ENCODE measurements at places on chromosomes 12 and 14.

DNA sequence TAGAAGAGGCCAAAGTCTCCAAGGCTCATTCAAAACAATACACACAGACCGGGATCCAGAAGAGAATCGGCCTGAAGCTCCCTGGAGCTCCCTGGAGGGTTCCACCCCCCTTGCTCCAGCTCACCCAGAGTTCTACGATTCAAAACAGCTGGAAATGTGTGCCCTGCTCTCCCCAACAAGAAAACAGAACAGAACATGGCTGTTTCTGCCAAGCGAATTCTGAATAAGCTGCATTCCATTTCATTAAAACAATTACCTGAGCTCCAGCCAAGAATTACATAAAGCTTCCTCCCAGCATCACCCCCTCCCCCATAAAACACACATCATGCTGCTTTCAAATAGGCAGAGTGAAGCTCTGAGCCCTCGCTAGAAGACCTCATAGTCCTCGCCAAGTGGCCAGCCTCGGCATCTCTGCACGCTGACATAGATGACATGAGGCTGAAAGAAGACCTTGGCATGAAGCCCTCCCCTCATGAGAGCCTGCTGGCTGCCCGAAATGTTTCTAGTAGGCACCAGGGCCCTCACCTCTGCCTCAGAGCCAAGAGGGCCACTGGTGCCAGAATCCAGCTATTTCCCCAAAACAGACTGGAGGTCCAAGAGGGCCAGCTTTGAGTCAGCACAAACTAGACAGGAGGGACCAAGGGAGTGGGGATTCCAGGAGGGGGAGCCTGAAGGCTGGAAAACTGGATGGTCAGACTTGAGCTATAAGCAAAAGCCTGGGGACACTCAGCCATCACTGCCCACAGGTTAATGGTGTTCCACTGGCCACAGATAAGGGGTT lies 8.3 kb downstream of the PXN start:
- DNase-seq: no peak

GRCh38 chr12:116323406-116324386 lies 46.2 kb upstream of the MED13L start:
- no peak for DNase-seq

GRCh38 chr12:4806439-4807115 lies 86.4 kb downstream of the GALNT8 start:
- DNase-seq: no peak

DNA sequence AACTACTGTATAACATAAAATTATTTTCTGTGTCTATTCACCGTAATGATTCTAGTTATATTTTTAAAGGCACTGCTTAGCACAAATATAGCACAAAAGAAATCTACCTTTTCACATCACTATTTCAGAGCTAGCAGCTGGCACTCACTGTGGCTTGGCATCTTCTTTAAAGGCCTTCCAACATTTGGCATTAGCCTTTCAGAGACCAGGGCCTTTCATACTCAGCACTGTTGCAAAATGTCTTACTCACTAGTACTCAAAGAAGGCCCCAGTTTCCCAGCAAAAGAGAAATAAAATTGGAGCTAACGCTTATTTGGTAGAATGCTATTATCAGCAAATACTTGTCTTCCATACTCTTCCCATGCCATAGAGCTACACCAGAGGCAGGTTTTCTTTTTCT lies 238.4 kb downstream of the MED13L start:
- DNase-seq: no peak

DNA sequence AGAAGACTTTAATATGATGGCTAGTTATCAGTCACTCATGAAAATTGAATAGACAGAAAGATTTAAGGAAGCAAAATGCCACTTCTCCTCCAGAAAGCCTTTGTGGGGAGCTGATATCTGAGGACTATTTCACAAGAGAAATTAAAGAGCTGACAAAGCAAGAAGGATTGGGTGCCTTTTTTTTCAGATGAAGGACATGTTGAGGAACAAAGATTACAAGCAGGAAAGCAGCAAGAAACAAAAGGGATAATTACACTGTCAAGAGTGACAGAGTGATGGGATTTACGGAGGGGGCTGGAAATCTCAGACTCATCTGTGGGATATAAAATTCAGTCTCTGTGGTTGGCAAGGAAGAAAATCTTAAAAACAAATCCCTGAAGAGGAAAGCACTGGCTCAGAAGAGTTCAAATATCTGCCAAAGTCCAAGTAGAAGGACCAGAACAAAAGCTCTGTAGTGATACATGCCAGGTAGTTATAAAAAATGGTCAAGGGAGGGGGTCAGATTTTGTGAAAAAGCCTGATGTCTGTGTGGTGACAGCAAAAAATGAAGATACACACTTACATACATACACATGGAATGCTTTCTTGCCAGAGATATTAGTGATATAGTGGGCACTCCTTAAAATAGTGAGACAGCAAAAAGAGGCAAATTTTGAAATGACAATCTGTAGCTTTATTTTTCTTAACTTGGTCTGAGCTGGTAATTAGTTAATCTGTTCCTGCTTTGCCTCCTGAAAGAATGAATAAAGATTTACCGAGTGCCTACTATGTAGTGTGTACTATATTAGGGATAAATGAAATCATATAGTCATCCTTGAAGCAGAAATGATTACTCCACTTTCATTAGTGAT lies 62.9 kb downstream of the EPS8 start:
- DNase-seq: no peak

- no peak for DNase-seq
Measured at GRCh38 chr14:32434180-32434579, 105.1 kb downstream of the AKAP6 start.

GRCh38 chr12:4164559-4165558 lies 108.7 kb upstream of the CCND2 start:
- peak; percentile 63 for DNase-seq

DNA sequence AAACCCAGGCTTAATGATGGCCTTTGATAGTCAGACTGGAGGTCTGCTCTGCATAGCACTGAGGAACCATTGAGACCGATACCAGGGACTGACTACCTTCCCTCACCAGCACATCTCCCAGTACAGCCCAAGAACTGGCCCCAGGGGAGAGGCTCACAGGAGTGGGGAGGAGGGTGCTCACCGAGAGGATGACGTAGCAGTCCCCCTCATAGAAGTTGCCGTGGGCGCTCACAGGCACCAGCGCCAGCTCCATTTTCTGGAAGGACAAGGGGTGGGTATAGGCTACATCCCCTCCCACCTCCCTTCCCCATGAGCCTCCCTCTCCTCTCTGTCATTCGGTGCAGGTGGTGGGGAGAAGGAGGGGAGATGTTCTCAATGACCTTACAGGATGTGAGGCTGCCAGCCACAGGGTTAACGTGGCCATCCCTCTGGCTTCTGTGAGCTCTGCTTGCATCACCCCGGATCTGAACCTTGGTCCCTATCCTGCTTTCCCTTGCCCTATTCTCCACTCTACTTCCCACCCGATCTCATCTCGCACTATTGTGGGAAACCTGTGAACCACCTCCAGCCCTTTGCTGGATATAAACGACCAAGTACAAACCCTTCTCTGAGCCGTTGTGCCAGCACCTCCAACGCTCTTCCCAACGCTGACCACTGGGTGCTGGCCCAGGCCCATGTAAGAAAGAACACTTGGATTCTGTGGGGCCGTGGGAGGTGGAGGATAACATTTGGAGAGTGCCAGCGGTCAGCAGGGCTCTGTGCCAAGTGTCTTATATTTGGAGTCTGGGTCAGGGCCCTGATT lies 4.4 kb downstream of the AVIL start:
- no peak for DNase-seq

DNA sequence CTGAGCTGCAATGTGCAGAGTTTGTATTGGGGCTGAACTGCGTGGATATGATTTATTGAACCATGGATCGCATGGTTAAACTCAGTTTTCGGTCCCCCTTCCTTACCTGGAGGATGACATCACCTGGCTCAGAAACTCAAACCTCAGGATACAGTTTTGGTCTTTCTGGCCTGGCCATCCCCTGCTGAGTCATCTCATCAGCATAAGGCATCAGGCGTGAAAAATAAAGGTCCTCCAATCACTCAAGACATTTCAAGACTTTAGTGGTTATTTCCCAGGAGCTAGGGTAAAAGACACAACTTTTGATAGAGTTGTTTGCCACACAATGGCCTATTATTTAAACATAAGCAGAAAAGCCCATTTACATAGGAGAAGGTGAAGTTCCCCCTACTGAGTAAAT lies 631.1 kb upstream of the TMEM132C start:
- DNase-seq: no peak

GRCh38 chr14:99252940-99253868 lies 18.8 kb downstream of the BCL11B start:
- DNase-seq: peak; percentile 56

DNA sequence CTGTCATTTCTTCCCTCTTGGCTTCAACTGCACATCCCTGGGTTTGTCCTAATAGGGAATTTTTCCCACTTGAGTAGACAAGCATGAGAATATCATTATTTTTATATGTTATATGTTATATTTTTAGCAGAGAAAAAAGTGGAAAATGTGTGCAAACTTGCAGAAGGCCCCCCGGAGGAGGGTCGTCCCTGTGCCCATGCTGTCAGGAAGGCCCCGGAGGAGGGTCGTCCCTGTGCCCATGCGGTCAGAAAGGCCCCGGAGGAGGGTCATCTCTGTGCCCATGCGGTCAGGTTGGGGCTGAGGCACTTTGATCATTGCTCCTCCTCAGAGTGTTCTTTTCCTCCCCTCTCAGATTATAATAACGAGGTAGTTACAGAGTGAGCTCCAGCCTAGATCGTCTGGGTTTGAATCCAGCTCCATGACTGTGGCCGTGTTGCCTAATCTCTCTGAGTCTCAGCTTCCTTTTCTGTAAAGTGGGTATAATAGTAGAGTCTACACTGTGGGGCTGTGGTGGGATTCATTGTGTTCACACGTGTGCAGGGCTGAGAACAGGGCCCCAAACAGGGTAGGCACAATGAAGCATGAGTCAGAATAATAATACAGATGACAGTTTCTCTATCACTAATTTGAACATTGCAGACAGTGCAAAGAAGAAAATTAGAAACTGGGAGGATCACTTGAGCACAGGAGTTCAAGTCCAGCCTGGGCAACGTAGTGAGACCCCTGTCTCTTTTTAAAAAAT lies 33.4 kb downstream of the ELK3 start:
- DNase-seq: no peak

DNA sequence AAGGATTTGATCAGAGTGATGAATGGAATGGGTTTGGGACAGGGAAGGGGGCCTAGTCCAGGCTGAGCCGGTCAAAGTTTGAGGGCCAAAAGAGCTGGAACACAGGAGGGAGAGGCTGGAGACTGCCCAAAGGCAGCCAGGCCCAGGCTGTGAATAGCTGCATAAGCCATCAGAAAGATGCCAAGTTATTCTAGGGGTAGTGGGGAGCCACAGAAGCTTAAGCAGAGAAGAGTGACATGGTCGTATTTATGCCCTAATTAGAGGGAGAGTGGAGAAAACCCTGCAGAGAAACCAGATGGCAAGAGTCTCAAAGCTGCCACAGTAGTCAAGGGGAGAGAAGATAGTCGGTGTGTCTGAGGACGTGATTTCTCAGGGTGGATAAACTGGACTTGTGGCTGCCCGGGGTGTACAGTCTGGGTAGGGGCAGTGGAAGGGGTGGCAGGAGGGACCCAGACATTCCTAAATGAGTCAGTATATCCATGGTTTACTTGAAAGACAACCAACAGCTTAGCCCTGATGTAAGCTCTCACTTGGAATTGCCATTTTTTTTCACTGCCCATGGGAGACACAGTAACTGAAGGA lies 99.2 kb downstream of the PRICKLE1 start:
- DNase-seq: no peak

DNA sequence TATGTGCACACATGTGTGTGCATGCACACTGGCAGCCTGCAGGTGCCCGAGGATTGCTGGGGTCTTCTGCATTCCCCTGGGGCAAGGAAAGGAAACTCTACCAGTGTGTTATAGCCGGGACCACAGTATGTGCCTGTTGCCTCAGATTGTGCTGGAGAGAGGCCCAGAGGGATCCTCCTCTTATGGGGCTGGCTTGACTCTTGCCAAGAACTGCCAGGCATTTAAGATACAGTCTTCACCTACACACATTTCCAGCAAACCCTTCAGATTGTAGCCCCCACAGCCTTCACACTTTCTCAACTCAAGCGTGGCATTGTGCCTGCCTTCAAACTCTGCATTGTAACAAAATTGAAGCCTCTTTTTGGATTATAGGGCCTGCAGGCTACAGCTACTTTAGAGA lies 176.7 kb upstream of the DYRK2 start:
- no peak for DNase-seq

DNA sequence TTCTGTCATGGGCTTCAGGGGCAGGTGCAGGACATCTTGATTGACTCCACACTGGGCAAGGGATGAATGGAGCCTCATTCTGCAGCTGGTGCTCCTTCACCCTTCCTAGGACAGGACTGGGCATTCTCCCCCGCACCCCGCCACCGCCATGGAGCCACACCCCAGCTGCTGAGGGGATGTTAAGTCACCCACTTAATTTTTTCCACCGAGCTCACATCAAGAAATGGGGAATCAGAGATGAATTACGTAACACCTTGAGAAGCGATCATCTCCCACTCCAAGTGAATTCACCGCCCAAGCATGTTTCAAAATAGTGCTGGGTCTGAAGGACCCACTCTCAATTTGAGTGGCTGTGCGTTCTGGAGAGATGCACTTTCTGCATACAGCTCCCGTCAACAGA lies 94.2 kb downstream of the EML1 start:
- no peak for DNase-seq

GRCh38 chr12:690466-690865 lies 27.2 kb upstream of the NINJ2 start:
- no peak for DNase-seq

GRCh38 chr12:118357257-118358007 lies 15.3 kb downstream of the TAOK3 start:
- DNase-seq: peak; percentile 60

GRCh38 chr12:113506867-113507266 lies 35.2 kb upstream of the LHX5 start:
- no peak for DNase-seq

GRCh38 chr12:67475725-67476124 lies 172.8 kb upstream of the DYRK2 start:
- DNase-seq: no peak

DNA sequence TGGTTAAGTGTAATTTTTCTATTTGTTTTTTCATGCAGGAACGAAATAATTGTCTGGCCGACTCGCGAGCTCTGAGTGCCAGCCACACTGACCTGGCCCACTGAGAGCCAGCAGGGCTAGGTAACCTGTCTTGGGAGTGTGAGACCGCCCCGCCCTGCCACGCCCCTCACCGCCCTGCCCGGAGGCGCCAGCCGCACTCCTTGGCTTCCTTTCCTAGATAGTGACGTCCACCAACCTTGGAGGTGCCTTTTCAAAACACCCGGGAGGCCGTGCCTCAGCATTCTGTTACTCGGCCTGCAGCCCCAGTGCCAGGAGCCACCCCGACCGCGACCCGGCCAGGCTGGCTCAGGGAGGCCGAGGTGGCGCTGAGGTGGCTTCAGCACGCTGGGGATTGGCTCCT lies 21.7 kb downstream of the XRCC3 start:
- DNase-seq: no peak

GRCh38 chr12:80977346-80977745 lies 39.6 kb upstream of the LIN7A start:
- no peak for DNase-seq

DNA sequence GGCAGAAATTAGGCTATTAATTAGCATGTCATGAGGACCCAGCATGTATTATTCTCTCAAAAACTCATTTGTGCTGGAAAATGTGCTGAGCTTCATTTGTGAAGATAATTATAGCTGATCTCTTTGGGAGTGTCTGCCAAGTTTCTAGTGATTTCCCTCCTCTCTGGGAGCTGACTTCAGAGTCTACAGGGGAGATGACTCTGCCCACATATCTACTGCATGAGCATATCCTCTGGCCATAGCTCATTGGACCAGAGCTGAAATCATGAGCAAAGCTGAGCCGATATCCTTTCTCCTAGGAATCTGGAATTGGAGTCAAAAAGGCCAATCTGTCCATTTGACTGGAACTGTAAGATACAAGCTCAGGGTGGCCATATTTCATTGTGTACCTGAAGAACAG lies 5.9 kb downstream of the CCDC198 start:
- no peak for DNase-seq
